ENCODE measurements at places on chromosomes 7 and 10.

DNA sequence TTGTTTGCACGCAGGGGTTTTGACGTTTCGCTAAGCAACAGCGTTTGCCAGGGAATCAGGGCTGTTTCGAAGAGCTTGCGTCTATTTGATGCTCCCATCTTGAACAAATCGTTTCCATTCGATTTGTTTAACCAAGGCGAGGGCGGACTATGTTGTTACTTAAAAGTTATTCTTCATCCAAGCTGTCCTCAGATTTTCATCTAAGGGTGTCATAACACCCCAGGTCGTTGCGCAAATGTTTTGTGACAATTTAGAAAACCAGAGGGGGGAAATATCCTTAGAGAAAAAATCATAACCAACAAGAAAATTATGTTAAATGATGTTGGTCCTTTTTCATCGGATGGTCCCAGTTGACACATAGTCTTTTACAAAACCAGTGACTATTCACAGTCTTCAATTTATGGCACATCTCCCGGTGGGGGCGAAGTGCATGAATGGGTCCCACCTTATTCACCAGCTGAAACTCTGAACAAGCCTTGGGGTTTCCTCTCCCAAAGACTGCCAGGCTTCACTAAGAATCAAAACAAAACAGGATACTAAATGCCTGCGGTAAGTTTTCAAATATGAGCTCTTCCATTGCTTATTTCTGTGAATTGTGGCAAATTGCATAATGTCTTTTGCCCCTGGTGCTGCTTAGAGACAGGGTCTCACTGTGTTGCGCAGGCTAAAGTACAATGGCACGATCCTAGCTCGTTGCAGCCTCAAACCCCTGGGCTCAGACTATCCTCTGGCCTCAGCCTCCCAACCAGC is 109.9 kb downstream of the REEP3 start:
- no peak for DNase-seq

DNA sequence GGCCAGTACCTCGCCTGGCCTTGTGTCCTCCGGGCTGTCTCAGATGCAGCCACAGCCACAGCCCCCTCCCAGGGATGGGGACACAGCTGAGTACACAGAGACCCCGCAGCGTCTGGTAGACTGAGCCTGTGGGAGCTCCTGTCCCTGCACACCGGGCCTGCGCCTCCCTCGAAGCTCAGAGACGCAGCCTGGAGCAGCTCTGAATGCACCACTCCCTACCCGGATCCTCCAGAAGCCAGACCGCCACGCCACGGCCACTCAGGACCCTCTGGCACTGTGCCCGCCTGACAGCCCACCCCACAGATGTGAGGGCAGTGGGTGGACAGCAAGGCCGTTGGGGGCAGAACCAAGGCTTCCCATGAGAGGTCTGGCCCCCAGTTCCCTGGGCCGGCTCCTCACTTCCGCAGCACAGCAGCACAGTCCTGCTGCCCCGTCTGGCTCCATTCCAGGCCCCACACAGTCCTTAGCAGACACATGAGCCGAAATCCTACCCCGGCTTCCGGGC is 40.8 kb downstream of the PAPOLB start:
- no peak for DNase-seq

DNA sequence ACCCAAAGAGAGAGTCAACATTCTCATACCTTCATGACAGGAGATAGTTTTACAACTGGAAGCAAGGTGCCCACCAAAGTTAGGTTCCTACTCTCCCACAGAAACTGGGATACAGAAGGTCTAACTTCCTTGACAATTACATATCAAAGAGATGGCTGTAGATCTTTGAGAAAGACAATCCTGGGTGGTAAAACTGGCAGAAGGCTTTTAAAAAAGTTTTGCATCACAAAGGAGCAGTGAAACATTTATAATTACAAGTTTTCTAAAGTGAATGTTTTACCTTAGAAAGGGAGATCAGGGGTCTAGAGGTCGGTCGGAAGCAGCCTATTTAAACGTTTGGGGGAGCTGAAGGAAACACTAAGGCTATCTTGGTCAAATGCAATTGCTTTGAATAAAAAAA is 166.6 kb upstream of the STEAP1 start:
- no peak for DNase-seq

GRCh38 chr10:128150045-128150493 is 23.8 kb upstream of the MKI67 start:
- DNase-seq = peak; percentile 91

DNA sequence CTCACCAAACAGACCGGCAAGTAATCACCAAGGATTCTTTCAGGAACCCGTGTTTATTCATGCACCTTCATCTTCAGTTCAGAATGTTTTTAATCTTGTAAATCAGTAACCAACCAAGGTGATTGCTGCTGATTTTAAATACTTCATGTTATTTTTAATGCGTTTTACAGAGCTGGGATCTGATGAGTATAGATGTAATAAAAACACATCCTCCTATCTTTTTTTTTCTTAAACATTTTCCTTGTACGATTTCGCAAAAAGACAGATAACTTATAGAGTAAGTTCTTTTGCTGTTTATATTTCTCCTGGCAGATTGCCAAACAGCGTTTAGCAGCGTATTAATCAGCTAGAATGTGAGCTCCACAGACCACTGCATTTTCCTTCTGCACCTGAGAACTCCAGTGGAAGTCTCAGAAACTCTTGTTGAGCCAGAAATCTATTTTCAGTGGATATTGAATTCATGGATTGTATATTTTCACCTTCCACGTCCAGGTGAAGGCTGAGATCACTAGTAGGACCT is 397.8 kb upstream of the NRP1 start:
- peak; percentile 27 for DNase-seq

DNA sequence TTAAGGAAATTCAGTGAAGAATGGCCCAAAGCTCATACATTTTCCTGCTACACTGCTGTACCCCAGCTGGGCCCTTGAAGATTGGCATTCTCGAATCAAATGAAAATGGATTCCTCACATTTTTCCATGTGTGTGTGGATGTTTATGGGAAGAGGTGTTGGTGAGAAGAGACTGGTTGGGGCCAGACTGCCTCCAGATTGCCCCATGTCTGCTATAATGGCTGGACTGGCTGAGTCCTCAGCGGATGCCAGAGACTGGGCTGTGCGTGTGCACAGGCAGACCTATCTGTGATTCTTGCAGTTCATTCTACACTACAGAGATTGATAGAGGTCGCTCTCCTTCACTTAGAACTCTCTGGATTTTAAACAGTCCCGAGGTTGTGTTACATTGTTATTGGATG is 183.6 kb upstream of the GDF10 start:
- no peak for DNase-seq

- DNase-seq = no peak
Measured at GRCh38 chr7:36116347-36117202, 36.5 kb upstream of the EEPD1 start.

DNA sequence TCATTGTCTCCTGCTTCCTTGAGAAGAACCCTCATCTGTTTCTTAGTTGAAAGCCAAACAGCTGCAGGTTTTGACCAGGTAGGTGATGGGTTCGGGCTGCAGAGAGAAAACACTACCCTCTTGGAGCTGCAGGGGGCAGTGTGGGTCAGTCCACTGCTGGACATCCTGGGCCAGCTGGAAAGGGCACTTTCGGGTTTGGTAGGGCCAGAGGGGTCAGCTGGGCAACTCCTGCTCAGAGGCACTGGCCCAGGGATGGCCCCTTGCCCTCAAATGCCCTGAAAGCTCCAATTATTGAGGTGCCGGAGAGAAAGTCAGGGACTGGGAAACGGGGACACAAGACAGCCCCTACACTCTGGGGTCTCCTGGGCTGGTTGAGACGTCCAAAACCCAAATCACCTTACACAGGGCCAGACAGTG is 90.7 kb downstream of the MKI67 start:
- no peak for DNase-seq

DNA sequence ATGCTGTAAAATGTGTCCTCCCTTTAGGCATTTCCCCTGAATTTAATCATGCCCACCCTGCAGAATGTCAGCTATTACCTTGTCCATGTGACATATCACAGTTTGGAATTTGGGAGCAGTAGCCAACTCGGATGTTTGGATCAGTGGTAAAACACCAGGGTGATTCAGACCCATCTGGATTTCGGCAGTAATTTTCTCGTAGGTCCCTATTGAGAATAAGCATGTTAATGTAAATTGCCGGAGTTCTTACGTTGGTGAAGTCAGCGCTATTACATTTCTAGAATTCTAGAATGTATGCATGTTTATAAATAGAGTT is 44.1 kb downstream of the HGF start:
- DNase-seq = peak; percentile 23

DNA sequence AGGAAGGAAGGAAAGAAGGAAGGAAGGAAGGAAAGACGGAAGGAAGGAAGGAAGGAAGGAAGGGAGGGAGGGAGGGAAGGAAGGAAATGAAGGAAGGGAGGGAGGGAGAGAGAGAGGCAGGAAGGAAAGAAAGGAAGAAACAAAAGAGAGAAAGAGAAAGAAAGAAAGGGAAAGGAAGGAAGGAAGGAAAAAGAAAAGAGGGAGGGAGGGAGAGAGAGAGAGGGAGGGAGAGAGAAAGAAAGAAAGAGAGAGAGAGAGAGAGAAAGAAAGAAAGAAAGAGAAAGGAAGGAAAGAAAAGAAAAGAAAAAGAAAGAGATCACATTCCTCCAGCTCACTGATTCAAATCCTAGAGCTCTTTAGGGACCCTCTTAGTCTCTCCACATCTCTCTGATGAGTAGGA is 24.7 kb downstream of the ELN start:
- no peak for DNase-seq

DNA sequence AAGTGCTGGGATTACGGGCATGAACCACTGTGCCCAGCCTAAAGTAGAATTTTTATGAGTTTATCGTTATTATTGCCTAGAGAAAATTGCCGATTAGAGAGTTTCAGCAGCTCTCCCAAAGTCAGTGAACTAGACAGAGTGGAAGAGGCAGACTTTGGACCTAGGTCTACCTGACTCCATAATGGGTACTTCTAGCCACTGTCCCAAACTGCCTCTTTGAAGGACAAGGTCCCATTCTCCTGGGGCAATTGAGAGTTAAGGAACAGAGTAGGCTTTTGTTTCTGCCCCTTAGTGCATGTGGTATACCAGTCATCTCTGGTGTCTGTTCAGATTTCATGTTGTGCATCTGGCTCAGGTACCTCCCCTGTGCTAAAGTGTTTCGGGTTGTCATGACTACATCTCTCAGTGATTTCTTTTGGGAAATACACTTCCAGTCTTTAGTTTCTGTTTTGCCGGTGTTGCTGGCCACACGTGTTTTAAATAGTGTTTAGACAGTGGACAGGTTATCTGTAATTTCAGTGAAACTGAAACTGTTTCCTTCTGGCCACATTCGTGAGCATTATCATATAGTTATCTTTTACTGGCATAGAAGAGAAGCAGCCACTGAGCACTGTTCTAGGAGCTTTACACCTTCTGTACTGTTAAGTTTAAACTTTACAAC is 4.7 kb downstream of the TMEM236 start:
- peak; percentile 40 for DNase-seq

- DNase-seq = no peak
Measured at GRCh38 chr10:97865488-97865887, 15.8 kb downstream of the GOLGA7B start.

DNA sequence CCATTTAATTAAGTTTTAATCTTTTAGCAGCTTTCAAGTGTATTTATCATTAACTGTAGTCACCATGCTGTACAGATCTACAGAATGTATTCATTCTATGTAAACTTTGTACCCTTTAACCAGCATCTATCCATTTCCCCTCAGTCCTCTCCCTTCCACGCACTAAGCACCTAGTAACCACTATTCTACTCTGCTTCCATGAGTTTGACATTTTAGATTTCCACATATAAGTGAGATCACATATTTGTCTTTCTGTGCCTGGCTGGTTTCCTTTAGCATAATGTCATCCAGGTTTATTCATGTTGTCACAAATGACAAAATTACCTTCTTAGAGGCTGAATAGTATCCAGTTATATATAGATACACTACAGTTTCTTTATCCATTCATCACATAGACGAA is 79.7 kb downstream of the BTAF1 start:
- no peak for DNase-seq

DNA sequence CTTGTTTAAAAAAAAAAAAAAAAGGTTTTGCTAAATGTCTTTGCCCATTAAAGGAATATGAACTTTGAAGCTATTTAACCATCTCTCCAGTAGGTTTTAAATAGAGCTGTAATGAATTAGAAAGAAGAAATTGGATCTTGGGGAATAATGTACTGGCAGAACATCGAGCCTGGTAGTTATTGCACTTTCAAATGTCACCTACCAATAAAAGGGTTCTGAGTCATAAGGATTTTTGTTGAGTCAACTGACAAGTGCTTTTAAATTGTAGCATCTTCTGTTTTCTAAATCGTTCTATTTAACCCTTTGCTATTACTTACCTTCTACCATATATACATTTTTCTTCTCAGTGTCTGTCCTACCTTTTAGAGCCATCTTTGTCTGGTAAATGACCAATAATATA is 10.7 kb downstream of the CUTC start:
- DNase-seq = no peak

DNA sequence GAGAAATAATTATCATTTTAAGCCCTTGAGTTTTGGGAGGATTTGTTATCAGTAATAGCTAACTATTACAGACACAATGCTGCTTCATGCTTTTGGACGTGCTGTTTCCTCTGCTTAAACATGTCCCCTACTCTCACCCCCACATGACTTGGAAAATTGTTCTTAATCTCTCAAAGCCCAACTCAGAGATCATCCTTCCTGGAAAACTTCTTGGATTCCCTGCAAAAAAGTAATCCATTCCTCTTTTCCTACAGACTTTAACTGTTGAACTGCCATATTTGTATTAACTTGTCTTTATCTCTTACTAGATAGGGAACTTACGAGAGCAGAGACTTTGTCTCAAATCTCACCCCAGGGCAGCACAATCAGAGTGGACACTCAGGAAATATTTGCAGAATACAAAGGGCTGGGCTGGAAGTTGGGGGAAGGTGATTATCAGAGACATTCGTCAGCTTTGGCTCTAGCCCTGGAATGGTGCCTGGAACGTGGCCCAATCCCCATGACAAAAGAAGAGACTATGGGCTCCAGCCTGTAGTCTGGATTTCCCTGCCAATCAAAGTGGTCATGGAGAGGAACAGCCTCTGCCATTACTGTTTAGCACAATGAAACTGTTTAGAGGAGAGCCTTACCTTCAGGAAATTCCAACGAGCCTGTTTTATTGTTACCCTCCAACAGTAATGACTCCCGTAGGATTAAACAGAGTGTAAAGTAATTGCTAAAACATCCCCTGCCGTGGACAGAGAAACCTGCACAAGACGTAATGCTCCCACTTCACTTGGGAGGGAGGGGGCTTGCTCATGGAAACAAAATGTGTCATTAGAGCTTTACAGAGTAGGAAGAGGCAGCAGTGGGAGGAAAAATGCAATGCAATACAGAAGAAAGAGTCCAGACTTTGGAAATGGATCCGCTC is 140.4 kb upstream of the AUTS2 start:
- DNase-seq = peak; percentile 16

- no peak for DNase-seq
Measured at GRCh38 chr7:50707236-50708006, 75.3 kb downstream of the GRB10 start.

Data from hepatocyte (in vitro differentiated cells).